ENCODE measurements at places on chromosomes 6 and 20.

GRCh38 chr6:64696053-64696452 lies 1011.0 kb downstream of the EYS start:
- no peak for DNase-seq

DNA sequence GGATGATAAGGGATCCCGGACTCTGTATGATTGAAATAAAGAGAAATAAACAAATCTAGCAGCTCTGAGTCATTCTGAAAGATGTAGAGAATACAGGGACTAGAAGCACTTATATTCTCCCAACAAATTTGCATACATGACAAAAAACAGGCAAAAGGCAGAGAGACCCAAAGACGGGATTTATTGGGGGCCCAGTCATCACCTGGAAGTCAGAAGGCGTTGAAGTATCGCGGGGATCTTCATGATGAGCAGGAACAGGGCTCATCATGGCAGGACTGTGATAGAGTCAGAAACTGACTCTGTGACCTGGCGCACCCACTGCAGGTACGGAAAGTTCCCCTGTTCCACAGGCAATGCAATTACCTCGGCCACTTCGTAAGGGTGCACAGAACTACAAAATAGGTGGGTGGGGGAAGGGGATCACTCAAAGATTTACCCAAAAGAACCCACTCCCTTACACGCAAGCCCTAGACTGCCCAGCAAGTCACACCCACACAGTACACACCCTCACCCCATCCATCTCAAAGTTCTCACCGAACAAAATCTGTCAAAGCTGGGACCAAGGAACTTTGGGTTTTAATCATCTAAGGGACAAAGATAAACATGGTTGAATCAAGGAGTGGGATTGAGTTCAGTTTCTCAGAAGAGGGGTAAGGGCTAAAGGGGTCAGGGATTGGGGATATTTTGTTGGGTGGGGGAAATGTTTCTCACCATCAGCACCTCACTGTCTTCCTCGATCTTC lies 1.4 kb downstream of the CUTA start:
- no peak for DNase-seq

GRCh38 chr20:44302736-44303135 lies 8.3 kb downstream of the FITM2 start:
- no peak for DNase-seq

- DNase-seq: no peak
These were observed 6.2 kb upstream of the ZNF311 start for GRCh38 chr6:29011276-29011734.

DNA sequence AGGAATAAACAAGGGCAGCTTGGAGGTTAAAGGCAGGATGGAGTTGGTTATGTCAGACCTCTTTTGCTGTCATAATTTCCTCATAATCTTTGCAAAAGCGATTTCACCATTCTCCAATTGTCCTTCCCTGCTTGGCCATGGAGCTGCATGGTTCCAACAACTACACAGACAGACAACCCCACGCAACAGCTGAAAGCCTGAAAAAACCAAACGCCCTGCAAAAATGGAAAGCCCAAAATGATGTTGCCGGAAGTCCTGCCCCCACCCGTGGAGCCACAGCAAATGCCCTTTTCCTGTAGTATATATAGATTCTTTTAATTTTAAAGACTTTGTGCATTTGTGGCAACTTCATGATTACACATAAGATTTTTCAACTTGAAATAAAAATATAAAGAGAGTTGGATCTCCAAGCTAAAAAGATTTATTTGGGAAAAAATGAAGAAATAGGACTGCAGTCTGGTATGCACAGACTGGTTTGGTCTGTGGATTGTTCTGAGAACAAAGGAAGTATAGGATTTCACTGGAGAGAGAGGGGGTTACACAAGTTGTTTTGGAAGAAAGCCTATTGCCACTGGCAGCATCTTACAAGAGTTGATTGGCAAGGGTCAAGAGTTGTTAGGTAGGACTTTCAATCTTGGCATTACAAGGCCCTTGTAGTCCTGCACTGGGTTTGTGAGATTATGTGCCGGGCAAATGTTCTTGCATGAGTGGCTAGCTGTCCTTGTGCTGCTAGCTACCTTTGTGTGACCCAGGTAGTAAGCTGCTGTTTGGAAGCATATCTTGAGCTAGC lies 190.0 kb downstream of the C6orf118 start:
- DNase-seq: no peak

DNA sequence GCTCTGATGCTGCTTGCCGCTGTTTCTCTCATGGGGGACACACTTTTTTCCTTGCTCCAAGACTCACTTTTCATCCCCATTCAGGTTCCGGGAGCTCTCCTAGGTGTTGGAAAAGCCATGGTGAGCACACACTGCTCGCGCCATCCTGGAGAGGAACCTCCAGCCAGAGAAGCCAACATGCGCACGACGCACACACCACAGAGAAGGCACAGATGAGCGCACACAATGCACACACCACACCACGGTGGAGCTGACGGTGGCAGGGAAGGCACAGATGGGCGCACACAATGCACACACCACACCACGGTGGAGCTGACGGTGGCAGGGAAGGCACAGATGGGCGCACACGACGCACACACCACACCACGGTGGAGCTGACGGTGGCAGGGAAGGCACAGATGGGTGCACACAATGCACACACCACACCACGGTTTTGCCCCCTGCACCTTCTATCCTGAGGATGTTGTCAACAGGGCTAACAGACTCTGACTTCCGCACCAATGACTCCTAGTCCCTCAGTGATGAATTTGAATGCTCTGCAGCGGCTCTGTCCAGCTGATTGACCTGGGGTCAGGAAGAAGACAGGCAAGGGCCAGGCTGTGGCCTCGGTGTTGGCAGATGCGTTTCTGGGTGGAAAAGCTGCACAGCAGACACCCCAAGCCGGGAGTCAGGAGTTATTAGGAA lies 154.7 kb downstream of the ERMARD start:
- DNase-seq: no peak

DNA sequence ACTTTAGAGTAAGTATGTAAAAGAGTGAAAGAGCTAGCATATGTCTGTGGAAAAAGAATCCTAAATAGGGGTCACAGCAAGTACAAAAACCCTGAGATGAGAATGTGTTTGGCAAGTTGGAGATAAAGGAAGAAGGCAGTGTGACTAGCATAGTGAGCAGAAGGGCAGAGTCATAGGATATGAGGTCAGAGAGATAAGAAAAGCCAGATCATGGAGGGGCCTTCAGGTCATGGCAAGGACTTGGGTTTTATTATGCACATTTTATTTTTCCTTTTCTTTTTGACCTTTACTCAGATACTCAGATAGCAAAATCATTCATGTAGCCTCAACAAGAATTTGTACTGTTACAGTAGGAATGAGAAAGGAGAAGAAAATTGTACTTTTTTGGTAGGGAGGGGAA lies 138.0 kb downstream of the GJA1 start:
- DNase-seq: no peak

Data from esophagus squamous epithelium (tissue), 5 donors.